ENCODE measurements at places on chromosomes 5 and 9.

- no peak for DNase-seq
These were observed 81.3 kb upstream of the IER5L start for GRCh38 chr9:129259375-129259774.

DNA sequence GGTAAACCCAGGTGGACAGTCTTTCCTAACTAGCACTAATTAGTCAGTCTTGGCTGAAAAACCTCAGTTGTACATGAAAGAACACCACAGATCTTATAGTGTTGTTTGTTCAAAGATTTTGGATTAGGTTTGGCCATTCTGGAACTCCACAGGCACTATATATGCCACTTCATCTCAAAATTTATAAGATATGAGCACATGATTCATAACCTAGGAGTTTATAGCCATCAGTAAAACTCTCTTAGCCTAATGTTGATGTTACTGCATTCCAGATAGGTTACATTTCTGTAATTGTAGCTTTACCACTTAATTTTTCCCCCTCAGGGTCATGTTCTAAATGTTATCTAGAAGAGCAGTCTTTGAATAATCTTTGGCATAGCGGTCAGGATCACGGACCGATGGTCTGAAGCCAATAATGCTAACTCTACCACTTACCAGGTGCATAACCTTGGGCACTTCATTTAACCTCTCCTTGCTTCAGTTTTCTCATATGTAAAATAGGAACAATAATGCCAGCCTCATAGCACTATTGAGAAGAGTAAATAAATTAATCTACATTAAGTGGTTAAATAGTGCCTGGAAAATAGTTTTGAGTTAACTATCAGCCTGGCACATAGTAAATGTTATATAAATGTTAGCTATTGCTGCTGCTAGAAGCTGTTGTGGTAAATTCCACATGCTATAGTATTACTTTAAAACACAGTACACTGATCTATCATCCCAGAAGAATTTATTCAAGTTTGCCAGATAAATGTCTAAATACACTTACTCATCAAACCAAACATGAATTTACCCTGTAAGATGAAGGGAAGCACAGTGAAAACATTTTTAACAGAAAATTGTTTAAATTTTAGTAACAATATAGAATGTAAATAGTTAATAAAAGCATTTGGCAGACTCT, 743.9 kb downstream of the NR2F1-AS1 start:
- no peak for DNase-seq

GRCh38 chr5:59579101-59579823, 314.3 kb downstream of the PDE4D start:
- DNase-seq = no peak

DNA sequence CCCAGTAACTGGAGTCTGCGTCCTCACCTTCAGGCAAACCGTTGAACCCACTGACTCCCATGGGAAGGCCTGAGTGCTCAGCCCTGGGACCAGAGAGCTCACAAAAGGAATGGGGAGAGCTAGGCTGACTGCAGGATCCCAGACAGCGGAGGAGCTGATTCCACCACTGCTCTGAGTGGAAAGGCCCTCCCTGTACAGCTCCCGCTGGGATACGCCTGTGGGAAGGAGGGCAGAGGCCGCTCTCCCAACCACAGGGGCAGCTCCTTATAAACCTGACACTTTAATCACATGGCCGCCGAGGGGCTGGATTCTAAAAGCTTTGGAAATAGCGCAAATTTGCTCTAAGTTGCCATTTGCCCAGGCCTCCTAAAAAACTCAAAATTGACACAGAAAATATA, 37.1 kb downstream of the DBH start:
- DNase-seq = no peak

DNA sequence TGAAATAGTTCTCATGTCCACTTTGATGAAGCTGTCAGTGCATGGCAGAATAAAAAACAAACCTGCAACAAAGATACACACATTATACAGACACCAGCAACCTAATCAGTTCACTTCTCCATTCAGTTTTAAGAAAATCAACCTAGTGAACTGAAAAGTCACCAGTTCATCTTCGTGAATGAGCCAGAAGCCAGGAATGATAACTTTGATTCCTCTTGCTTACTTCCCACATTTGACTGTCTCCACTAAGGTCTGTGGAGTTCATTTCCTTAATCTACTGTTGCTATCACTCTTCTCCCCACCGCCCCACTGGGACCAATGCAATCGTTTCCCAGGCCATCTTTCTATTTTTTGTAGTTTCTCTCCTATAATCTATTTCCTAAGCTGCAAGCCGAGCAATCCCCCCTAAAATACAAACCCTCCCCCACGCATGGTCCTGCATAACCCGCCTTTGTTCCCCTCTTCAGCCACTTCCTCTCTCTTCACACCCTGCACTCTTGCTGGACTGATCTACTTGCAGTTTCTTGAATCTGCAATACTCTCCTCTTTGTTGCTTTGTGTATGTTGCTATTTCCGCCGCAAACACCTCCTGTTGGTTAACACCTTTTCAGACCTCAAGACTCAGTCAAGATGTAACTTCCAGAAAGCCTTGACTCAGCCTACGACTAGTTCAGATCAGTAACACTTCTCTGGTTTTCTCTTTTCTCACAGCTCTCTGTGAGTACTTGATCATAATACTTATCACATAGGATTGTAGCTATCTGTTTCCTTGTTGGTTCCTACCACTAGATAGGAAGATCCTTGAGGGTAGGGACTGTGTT, 16.6 kb downstream of the STOM start:
- DNase-seq = no peak

DNA sequence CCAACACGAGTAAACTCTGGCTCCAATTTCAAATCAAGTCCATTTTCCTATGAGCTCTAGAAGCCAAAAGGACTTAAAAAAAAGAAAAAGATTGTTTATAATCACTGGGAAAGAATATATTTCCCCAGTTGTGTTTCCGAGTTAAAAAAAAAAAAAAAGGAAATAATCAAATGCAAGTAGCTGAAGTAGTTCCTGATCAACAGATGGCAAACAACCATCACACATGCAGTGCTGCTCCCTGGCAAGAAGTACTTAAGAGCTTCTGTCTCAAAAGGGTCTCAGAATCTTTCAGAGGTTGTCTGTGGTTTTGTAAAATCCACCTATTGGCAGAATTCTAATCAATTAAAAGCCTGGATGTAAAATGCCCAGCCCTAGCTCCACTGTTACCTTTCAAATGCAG, 387.9 kb downstream of the RAB3C start:
- DNase-seq = no peak

- DNase-seq = no peak
These were observed 269.4 kb upstream of the IRX1 start for GRCh38 chr5:3325972-3326840.

DNA sequence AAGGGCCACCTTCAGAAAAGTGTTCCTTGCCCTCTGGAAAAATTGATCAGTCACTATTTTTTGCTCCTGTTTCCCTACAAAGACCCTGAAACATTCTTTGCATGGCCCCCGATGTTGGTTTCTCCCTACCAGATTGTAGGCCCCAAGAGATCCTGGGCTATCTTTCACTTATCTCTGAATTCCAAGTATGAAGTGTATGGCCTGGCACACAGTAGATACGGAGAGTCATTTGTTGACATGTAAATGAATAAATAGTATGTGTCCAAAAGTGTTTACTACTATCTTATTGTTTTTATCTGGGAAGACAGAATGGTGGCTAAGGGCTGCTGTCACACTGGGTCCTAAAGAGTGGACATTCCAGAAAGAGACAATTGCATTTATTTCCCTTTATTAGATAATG, 7.4 kb upstream of the ANKDD1B start:
- no peak for DNase-seq

DNA sequence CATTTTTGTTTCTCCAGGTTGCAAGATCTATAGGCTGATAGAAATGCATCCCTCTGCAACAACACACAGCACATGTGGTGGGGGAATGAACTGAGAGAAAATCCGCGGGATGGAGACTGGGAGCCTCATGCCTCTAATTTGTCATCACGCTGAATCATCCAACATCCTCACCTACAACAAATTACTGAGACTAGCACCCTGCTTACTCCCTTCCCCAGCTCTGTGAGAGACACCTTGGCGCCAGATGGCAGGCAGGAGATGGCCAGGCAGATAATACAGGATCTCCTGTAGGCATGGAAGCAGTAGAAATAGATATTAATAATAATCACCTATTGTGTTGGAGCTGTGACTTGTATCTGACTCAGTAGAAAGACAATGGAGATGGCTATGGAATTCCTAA, 276.9 kb downstream of the SEMA5A start:
- DNase-seq = no peak

GRCh38 chr5:66198837-66199236, 54.7 kb downstream of the SREK1 start:
- DNase-seq = no peak

DNA sequence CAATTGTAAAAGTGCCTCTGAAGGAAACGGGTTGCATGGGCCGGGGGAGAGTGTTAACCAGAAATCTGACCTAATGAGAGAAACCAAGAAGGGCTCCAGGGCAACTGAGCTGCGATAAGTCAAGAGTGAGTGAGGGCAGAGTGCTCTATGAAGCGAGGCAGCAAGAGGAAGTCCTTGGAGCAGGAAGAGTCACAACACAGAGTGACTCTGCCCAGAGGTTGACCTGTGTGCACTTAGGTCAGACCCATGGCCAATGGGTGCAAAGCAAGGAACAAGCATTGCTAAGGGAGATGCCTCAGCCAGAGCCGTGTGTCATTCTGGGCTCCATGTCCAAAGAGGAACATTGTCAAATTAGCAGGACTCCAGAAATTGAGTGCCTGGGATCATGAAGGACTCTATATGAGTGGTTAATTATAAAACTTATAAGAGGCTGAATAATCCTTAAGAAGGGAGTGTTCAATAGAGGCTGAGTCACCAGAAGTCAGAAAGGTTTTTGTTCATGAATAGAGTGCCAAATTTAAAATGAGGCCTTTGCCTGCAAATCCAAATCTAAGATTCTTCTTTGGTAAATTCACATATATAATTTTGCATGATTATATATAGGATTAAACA, 438.5 kb downstream of the MED10 start:
- no peak for DNase-seq

DNA sequence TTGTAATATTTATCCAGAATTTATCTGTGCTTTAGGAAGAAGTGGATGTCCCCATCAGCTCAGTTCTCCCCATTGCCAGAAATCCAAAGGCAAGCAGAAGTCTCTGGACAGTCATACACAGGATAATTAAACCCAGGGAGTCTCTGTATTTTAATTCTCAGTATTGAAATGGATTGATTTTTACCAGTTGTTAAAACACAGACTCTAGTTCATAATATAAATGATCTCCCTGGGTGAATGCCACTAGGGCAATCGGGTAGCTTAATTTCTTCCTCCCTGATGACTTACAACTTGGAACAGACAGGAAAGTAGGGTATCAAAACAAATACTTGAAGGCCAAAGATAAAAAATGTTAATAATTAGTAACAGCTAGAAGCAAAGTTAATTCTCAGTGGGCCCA, 66.5 kb upstream of the DAP start:
- no peak for DNase-seq

- no peak for DNase-seq
These were observed 79.3 kb upstream of the COL5A1 start for GRCh38 chr9:134562146-134562849.

GRCh38 chr9:2524601-2525000, 97.0 kb upstream of the VLDLR start:
- DNase-seq = no peak

DNA sequence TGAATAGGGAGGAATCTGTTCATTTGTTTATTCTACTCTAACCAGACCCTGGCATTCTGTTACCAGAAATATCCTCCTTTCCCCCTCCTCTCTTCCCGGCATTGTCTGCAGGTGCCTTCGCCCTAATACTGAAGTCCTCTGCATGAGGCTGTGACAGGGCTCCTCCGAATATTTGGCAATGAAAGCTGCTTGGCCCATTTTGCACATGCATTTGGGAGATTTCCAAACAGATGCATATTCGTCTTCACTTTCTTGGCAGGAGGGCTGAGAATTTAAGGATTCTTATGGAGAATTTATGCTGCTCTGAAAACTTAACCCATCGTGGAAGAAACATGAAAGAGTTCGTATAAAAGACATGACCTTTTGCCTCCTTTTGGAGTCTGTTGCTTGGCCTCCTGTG, 484.0 kb downstream of the ZNF608 start:
- peak; percentile 26 for DNase-seq

DNA sequence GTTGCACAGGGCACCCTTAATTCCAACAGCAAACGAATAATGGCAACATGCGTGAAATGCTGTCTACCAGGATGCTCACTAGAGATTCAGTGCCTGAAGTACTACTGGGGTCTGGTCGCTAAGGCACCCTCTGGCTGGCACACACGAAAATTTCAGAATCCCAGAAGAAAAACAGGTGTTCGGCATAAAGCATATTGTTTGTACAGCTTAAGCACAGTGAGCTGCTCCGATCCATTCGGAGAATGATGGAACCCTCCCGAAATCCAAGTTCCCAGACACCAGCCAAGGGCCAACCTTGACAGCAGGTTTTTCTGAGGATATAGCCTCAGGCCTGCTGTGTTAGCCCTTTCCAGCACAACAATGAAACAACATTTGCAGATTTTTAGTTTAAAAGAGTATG, 61.4 kb upstream of the ALDH1B1 start:
- no peak for DNase-seq

- no peak for DNase-seq
These were observed 23.0 kb downstream of the ZNF474 start for GRCh38 chr5:122152266-122152900.

GRCh38 chr5:92890841-92891244, 690.2 kb downstream of the NR2F1-AS1 start:
- no peak for DNase-seq

DNA sequence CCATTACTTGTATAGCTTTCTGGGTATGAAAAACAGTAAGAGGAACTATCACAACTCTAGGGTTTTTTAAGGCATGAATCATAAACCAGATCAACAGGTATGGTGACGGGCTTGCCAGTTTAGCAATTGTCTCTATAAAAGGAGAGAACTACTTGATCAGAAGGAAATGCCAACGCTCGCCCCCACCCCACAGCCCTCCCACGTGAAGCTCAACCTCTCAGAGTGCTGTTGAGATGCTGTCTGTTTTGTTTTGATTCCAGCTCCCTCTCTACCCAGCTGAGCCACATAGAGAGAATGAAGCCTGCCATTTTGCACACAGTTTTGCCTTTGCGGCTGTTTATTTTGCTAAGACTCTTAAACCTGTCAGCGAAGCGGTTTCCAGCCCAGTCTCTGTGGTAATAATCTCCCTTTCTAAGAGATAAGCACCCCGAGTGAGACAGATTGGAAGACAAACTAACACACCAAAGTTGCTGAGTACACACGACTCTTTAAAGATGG, 257.9 kb upstream of the ANKRD55 start:
- DNase-seq = no peak

GRCh38 chr5:144004146-144004545, 166.3 kb downstream of the YIPF5 start:
- DNase-seq = no peak

DNA sequence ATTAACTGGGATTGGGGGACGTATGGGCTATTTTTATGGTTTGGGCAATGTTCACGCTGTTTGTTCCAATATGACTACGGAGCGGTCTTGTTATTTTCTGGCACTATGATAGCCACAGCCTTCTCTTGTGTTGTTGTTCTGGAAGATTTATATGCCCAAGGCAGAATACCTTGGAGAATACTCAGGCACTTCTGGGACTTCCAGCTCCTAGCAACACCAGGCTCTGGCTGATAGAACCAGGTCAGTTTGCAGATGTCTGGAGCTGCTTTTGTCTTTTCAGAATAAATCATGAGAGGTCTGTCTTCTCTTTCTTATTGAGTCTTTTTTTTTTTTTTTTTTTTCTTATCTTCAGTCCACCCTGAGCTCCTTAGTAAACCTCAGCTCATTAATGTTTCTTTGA, 262.5 kb downstream of the MED10 start:
- DNase-seq = no peak
